Stimulated activated CD4-positive, alpha-beta T cell treated with anti-CD3 and anti-CD28 coated beads, Interleukin-12 subunit alpha, Interleukin-12 subunit beta, amount 100 ng/mL, for 48 hours (primary cell): ENCODE measurements at places on chromosomes 12 and 14.

GRCh38 chr14:90820958-90821357 lies 4.7 kb upstream of the TTC7B start:
- peak; percentile 61 for DNase-seq

DNA sequence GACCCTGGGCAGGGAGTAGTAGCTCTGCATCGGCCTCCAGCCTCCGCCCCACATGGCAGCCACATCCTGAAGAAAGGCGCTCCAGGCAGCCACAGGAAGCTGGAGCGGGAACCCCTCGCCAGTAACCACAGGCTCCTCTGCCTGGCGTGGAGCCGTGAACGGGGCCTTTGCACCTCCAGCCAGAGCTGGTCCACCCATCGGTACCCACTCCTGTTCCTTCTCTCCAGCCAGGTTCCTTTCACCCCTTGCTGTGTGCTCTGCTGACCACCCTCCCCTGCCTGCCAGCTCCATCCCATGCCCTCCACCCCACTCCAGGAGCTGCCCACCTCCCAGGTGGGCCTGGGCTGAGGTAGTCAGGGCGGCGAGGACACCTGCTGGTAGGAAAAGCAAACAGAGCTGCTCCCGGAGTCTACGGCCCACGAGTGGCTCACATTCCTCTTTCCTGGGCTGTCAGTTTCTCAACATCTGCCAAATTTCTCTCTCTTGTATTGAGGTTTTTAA lies 2.7 kb downstream of the TGFB3 start:
- no peak for DNase-seq

- peak; percentile 83 for DNase-seq
Observed at GRCh38 chr12:674272-674781, 11.1 kb upstream of the NINJ2 start.

GRCh38 chr12:27332714-27333402 lies at the start of gene BMAL2:
BMAL2 (plus strand) TSS chr12:27332836; CDS start chr12:27333073, 237 bp downstream.
- DNase-seq, result no peak

- DNase-seq, result no peak
Observed at GRCh38 chr12:117447665-117448366, 86.4 kb upstream of the NOS1 start.

DNA sequence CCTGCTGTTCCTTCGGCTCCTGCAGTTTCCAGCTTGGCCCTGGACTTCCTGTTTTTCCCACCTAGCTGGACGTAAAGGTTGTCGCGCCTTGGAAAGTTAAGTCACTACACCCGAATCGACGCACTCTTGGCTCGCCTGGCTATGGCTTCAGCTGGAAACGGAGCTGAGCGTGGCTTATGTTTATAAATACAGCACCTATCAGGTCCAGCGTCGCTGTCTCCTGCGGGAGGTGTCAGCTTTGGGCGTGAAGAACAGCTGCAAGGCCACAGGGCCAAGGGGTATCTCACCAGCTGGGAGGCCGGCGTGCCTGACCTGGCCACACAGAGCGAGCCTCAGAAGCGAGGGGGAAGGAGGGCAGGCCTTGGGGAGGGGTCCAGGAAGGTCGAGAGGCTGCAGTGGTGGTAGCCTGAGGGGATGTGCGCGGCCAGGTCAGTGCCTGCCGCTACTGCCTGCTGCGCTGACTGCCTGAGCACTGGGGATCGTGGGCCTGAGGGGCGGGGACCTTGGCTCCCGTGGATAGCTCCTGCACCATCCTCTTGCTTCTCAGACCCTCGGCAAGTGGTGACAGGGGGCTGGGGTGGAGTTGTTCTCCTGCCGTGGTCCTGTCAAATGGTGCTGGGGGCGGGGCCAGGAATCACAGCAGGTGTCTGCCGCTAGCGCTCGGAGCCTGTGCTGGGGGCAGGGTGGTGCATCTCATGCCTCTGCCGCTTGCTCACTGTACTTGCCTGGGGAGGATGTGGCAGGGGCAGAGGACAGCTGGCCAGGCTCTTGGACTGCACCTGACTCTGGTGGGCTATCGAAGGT lies 12.5 kb downstream of the PACS2 start:
- no peak for DNase-seq
